ENCODE measurements at places on chromosomes 2 and 18. TPM values are rescaled to one million over a fixed set of nuclear protein-coding genes. Genes with fewer than 3 reads are reported as not detected.

UGT1A8 gene
- not detected for total RNA-seq

NEDD4L gene
- 58.0 TPM for total RNA-seq

KIF3C gene
- 2.1 TPM for total RNA-seq

ELMOD3 gene
- total RNA-seq: 12.5 TPM

TEKT4 gene
- total RNA-seq: 0.32 TPM

SLC30A3 gene
- 8.1 TPM for total RNA-seq

SF3B1 gene
- 155 TPM for total RNA-seq

UBR3 gene
- 118 TPM for total RNA-seq

RAB27B gene
- 0.25 TPM for total RNA-seq

- no peak for DNase-seq
These were observed 107.3 kb upstream of the EFEMP1 start for GRCh38 chr2:56030901-56031300.

DNA sequence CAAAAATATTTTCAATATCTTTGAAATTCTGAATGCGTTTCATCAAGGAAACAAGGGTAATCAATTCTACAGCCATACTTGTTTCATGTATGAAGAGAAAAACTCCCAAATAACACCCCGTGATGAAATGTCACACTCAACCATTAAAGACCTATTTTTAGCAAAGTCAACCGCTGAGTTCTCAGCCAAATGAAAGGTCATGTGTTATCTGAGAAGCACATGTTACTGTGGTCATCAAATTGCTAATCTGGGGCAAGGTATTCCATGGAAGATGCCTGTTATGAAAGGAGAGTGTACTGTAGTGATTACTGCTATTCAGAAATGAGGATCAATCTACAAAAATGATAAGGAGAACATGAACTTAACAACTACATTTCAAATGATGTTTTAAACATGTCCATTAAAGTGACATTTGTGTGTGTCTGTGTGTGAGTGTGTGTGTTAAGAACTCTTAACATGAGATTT lies 126.7 kb downstream of the BCL2 start:
- DNase-seq: no peak

GRCh38 chr2:158990397-158991214 lies 22.2 kb downstream of the TANC1 start:
- DNase-seq: no peak

DNA sequence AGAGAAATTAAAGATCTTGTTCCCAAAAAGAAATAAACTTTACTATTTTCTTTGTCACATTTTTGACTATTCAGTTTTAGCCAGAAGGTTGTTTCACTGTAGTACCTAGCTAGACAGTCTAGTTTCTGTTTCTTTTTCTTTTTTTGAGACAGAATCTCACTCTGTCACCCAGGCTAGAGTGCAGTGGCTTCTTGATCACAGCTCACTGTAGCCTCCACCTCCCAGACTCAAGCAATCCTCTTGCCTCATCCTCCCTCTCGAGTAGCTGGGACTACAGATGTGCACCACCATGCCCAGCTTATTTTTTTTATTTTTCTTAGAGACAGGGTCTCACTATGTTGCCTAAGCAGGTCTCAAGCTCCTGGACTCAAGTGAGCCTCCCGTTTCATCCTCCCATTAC lies 2.2 kb downstream of the RBM45 start:
- DNase-seq: no peak

DNA sequence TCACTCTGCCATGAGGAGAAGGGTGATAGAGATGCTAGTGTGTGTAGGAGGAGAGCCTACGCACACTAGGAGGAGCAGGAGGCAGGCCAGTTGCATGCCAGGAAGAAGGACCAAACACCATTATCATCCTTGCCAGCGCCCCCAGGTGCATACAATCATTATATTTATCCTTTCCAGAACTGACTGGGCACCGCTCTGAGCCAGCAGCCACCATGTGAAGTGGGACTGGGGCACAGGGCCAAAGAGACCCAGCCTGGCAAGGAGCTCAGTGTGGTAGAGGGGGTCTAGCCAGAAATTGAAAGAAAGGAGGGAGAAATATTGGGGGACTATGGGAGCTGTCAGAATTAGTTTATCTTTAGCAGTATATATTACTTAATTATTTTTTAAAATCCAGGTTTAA lies 8.3 kb upstream of the GPR148 start:
- no peak for DNase-seq

DNA sequence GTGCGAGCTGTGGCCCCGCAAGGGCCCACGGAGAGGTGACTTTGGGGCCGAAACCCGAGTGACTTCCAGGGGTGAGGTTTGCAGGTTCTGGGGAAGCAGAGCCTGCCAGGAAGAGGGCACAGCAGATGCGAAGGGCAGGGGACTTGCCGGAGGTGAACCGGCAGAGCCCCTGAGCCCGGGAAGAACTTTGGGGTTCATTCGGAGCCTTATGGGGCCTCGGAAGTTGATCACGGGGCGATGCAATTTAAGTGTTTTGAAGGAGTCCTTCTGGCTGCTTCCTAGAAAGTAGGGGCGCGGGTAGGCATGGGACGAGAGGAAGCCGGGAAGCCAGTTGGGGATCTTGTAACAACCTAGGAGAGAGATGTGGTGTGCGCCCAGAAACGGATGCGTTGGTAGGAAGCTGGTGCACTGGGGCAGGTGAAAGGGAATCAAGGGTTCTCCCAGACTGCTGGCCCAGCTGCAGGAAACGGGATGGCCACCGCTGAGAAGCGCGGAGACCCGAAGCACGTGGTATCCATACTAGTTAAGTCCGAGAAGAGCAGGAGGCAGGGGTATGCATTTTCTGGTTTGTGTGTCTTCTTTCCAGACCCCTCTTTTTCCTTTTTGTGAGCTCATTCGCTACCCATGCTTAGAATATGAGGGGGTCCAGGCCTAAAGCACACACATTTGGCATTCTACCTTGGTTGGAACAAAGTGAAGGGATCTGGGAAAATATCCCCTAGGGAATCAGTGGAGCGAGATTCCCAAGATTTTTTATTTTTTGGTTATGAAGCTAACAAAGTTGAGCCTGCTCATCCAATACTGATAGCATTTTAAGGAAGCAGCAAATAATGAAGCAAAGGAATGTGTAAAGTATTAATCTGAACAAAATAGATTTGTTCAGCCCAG lies 758 bp downstream of the SCLY start:
- DNase-seq: peak; percentile 23

- no peak for DNase-seq
These were observed 308.9 kb upstream of the CCDC68 start for GRCh38 chr18:55268151-55268601.

DNA sequence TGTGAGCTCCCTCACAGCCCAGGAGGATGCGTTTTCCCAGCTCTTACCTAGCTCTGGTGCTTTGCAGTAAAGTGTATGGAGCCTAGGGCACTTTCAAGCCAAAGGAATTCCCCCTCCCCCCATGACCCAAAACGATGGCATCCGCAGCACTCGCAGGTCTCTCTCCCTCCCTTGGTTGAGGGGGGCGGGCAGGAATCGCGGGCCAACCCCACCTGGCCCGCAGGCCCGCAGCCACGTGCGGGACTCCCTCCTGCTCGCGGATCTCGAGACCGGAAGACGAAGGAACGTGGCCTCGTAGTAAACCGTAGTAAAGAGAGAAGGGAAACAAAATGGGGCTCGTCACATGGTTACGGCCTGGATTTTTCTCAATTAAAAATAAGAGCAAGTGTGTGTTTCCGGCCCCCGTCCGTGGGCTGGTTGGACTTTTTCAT lies 8.5 kb downstream of the IRS1 start:
- peak; percentile 65 for DNase-seq

GRCh38 chr2:26938399-26939118 lies 31.9 kb upstream of the MAPRE3 start:
- no peak for DNase-seq

- DNase-seq: no peak
These were observed 268.2 kb upstream of the TCF4 start for GRCh38 chr18:55856229-55856628.

DNA sequence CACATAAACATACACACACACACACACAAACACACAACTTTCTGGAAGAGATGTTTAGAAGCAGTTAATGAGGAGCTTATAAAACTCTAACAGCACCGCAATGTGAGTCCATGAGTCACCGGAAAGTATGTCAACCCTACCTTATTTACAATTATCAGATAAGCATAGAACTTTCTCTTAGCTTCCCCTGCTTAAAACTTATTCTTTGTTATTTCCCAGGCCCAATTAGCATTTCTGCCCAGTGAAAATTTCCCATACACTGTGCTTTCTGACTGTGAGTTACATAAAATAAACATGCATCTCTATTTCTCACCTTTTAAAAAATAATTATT lies 737.6 kb downstream of the LRP1B start:
- DNase-seq: no peak

GRCh38 chr18:63590966-63591695 lies 4.0 kb downstream of the SERPINB13 start:
- no peak for DNase-seq

DNA sequence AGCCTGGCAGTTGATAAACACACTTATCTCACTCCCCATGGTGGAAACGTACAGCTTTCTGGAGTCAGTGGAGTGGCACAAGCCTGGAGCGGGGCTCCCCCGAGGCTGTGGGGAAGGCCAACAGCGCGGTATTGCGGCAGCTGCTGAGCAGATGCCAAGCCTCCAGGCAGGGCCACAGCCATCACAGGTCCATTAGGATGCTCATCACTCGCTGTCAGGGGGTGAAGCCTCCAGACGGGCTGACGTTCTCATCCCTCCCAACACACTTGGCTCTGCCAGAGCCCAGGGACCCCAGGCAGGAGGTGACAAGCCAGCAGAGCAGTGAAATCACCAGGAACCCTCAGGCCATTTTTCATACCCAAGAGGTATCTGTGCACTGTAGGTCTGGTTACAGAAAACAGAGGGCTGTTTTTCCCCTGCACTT lies 529.2 kb upstream of the KLHL29 start:
- peak; percentile 7 for DNase-seq

DNA sequence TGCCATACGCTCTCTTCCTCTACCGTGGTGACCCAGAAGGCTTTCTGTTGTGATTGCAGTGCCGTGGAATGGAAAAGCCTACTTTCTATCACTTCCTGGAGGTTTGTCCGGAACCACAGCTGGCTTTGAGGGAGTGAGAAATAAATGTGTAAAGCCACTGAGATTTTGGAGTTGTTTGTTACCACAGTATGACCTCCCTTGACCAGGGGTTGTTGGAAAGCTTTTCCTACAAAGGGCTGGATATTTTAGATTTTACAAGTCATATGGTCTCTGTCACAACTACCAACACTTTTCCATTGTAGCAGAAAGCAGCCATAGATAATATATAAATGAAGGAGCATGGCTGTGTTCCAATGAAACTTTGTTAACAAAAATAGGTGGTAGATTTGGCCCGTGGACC lies 70.3 kb downstream of the VAPA start:
- DNase-seq: no peak

GRCh38 chr18:4007846-4008245 lies 447.3 kb downstream of the DLGAP1 start:
- DNase-seq: no peak

DNA sequence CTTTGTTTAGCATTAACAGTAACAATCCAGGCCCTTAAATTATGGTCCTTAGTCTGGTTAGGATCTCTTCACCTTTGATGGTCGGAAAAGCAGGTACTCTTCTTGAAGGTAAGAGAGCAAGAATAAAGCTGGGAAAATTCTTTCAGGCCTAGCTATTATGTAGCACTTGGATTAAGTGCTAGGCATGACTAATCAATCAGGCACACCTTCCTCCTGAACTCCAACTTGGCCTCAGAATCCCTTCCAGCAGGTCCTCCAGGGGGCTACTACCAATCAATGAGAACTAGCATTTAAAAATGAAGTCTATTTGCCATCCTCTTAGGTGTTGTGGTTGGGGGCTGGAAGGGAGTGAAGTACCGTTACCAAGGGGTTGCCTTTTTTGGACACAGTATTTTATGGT lies 3.7 kb downstream of the SMYD1 start:
- DNase-seq: no peak

- no peak for DNase-seq
These were observed 121.8 kb upstream of the EPAS1 start for GRCh38 chr2:46175419-46175818.

GRCh38 chr2:134582547-134582899 lies 136.3 kb downstream of the TMEM163 start:
- no peak for DNase-seq

GRCh38 chr2:46335391-46336282 lies 38.4 kb downstream of the EPAS1 start:
- DNase-seq: no peak

- no peak for DNase-seq
These were observed 121.5 kb upstream of the RASGRP3 start for GRCh38 chr2:33354981-33355380.
